Sigmoid colon (tissue), 7 donors: ENCODE measurements at places on chromosomes 12 and 14. TPM values are rescaled to one million over a fixed set of nuclear protein-coding genes. Genes with fewer than 3 reads are reported as not detected.

DNA sequence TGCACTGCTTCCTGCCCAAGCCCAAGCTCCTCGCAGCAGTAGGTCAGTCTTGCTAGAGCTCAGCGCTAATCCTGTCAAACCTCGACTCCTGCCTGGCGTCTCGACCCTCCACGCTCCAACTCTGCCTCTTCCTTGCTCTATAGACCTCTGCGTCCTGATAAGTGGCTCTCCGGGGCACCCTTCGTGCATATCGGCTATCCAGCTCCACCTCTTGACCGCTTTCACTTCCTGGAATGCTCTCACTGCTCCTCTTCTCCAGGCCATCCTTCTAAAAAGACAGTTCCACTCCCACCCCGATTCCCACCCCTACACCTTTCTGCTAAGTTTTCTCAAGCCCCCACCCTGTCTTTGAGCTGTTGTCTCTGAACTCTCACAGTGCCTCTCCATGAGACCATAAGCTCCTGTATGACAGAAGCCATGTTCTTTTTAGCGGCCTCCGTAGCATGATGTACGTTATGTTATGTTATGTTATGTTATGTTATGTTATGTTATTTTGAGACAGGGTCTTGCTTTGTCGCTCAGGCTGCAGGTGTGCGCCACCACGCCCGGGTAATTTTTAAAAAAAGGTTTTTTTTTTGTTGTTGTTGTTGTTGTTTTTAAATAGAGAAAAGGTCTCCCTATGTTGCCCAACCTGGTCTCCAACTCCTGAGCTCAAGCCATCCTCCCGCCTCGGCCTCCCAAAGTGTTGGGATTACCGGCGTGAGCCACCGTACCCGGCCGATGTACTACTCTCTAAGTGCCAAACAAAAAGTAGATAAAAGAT is 601 bp downstream of the COX14 start:
- no peak for DNase-seq
- no peaks in the 10 kb centered on the region for H3K27me3 ChIP-seq
- no peaks in the 10 kb centered on the region for H3K36me3 ChIP-seq
- peak overlapping the region; percentile 95 for H3K27ac ChIP-seq
- H3K4me3 ChIP-seq, result peak overlapping the region; percentile 70

- H3K27ac ChIP-seq, result peak overlapping the region; percentile 53
- H3K4me3 ChIP-seq, result no peak overlapping the region
- no peaks in the 10 kb centered on the region for H3K36me3 ChIP-seq
- DNase-seq, result no peak
- H3K4me1 ChIP-seq, result peaks cover 61% of the 10 kb centered on the region
Measured at GRCh38 chr14:69685218-69685616, 73.8 kb downstream of the SUSD6 start.

GRCh38 chr14:94121485-94121884 is 7.9 kb downstream of the IFI27L2 start:
- no peak overlapping the region for H3K4me3 ChIP-seq
- DNase-seq, result peak; percentile 50
- H3K4me1 ChIP-seq, result no peaks in the 10 kb centered on the region
- H3K27ac ChIP-seq, result no peak overlapping the region
- H3K27me3 ChIP-seq, result no peaks in the 10 kb centered on the region

DNA sequence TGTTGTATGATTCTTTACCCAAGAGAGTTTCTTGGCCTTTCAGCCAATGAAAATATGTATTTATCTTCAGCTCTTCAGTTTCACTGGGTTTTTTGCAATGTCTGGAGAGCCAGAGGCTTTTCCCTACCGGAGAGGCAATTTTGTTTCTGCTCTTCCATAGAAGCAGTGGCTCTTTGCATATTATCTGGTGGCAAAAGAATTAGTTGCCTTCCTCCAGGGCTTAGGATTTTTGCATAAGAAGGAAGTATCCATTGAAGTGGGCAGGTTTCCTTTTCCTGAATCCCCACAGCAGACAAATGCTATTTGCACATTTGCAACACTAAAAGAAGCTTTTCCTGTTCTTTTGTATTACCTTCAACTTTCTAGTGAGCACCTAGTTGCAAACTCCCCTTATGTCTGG is 75.2 kb downstream of the NTS start:
- H3K4me3 ChIP-seq, result no peak overlapping the region
- H3K36me3 ChIP-seq, result no peaks in the 10 kb centered on the region
- no peaks in the 10 kb centered on the region for H3K27me3 ChIP-seq
- no peak for DNase-seq
- no peak overlapping the region for H3K27ac ChIP-seq

TMTC2 gene
- polyA plus RNA-seq, result 1.2 TPM

DNA sequence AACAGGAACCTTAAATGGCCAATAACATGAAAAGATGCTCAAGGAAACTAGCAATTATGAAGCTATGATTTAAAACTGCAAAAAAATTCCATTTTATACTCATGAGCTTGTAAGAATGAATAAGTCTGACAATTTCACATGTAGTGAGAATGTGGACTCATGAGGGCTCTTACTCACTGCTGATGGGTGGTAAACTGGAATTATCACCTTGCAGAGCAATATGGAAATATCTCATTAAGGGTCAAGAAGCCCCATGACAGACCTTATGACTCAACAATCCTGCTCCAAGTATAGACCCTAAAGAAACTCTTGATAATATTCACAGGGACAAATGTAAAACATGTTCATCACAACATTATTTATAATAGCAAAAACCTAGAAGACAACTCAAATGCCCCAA is 23.5 kb upstream of the SMAGP start:
- H3K27me3 ChIP-seq, result no peaks in the 10 kb centered on the region
- no peaks in the 10 kb centered on the region for H3K4me1 ChIP-seq
- no peak for DNase-seq

DNA sequence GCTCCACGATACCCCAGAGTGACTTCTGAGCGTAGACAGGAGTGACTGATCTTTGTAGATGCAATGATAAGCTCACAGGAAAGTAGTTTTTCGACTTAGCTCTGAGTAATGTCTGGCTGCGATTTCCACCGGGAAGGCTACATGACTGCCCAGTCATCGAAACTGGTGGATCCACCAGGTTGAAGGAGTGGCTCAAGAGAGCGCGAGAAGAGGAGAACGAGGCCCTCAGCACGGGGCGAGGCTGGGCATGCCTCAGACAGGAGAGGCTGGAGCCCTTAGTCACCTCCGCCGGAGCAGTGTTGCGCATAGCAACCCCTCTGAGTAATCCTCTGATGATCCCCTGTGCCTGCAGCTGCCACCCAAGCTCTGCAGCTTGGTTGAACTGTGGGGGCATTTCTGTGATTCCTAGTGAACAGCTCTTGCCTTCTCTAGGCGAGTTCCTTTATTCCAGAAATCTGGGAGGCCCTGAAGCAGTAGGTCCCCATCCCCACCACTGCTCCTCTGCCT is 25.6 kb downstream of the ELK3 start:
- no peaks in the 10 kb centered on the region for H3K36me3 ChIP-seq
- no peak overlapping the region for H3K4me3 ChIP-seq
- no peaks in the 10 kb centered on the region for H3K27me3 ChIP-seq
- no peak overlapping the region for H3K27ac ChIP-seq
- H3K4me1 ChIP-seq, result no peaks in the 10 kb centered on the region
- DNase-seq, result no peak

FOXA1 gene
- polyA plus RNA-seq, result 19.4 TPM

RNU6-7 gene
- not detected for polyA plus RNA-seq

GRCh38 chr12:28975564-28976340 is 173.3 kb upstream of the FAR2 start:
- DNase-seq, result no peak
- no peak overlapping the region for H3K4me3 ChIP-seq
- no peak overlapping the region for H3K27ac ChIP-seq
- no peaks in the 10 kb centered on the region for H3K27me3 ChIP-seq
- H3K4me1 ChIP-seq, result no peaks in the 10 kb centered on the region

GRCh38 chr12:118498171-118498570 is 121.8 kb downstream of the SUDS3 start:
- DNase-seq, result peak; percentile 62
- no peaks in the 10 kb centered on the region for H3K27me3 ChIP-seq
- no peak overlapping the region for H3K4me3 ChIP-seq
- H3K27ac ChIP-seq, result no peak overlapping the region
- peaks cover 19% of the 10 kb centered on the region for H3K4me1 ChIP-seq
- H3K36me3 ChIP-seq, result no peaks in the 10 kb centered on the region

- no peaks in the 10 kb centered on the region for H3K36me3 ChIP-seq
- H3K27me3 ChIP-seq, result peaks cover 60% of the 10 kb centered on the region
- H3K27ac ChIP-seq, result no peak overlapping the region
- DNase-seq, result no peak
- peaks cover 3% of the 10 kb centered on the region for H3K4me1 ChIP-seq
Measured at GRCh38 chr14:74616996-74617700, 5.1 kb upstream of the LTBP2 start.
